ENCODE measurements at places on chromosomes 5 and 9.

DNA sequence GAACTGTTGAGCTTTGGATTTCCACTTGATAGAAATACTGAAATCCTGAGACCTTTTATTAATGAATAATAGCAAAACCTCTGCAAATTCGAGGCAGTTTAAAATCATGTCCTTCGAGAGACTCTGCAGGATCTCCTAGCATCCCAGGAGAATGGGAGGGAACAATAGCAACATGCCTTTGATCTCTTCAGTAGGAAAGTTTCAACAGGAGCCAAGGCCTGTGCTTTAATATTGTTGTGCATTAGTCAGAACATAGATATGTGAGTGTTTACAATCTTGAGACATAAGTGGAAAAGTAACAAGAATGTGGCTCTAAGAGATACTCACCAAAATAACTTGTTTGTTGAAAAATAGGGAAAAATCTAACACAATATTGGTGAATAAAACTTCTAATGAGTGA, 83.3 kb upstream of the LHFPL2 start:
- no peak for DNase-seq

- DNase-seq: no peak
These were observed 162.9 kb upstream of the NMUR2 start for GRCh38 chr5:152568016-152568415.

DNA sequence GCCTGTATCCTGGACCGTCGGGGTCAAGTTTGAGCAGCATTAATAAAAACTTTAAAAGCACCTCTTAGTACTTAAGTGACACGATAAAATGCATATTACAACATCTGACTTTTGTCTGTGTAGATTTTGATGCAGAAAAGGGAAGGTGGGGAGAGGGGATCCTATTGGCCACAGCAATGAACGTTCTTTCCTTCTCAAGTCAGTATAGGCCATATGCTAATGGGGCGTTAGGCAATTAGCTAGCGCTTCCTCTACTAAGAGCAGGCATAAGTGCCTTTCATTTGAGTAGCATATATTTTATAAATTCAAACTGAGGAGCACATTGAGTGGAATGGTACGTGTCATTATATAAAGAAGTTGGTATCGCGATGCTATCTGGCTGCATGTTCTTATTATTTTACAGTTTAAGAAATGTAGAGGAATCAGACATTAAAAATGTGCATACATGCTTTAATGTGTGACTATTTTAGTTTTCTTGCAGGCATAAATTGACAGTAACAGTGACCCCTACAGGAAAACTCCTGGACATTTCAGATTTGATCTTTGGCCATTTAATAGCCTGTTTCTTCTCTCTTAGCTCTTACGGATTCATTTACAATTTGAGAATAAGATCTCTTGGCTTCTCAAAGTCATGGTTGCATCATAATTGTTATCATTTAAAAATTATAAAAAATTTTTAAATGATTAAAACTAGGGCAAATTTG, 1.1 kb upstream of the GNA14 start:
- DNase-seq: no peak

- DNase-seq: no peak
These were observed 23.1 kb upstream of the RNF38 start for GRCh38 chr9:36423206-36423605.

GRCh38 chr5:157306081-157306480, 40.2 kb downstream of the CYFIP2 start:
- DNase-seq: no peak

- no peak for DNase-seq
These were observed 41.9 kb upstream of the NEURL1B start for GRCh38 chr5:172599204-172599567.

DNA sequence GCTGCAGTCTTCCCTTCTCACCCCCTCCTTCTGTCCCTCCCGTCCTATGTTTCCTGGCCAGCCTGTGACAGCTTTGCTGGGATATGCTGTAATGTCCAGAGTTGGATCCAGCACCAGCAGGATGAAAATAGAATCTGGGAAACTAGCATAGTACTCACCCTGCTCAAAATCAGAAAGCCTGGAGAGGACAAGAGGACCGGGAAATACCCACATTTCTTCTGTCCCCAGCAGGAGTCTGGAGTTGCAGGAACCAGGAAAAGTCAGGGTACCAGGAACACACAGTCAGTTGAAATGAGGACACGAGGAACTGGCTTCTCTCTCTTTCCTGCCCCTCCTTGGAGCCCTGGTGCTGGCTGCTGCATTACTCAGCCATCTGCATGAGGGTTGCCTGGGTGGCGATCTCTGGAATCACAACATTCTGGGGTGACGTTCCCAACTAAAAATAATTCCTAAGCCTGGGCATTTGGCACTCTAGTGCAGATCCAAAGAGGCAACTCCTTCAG, 59.6 kb upstream of the NFIL3 start:
- no peak for DNase-seq

Measured in omental fat pad (tissue), 4 donors.